Activated CD8-positive, alpha-beta memory T cell treated with anti-CD3 and anti-CD28 coated beads, Interleukin-2, amount 10 ng/mL, durations not matched to agents 7 days and 5 days (primary cell): ENCODE measurements at places on chromosomes 12 and 14. TPM values are rescaled to one million over a fixed set of nuclear protein-coding genes. Genes with fewer than 3 reads are reported as not detected.

Gene RAB15
- 2.3 TPM for total RNA-seq

Gene NFATC4
- 1.3 TPM for total RNA-seq

Gene VPS37B
- total RNA-seq: 29.7 TPM

Gene BAZ2A
- 113 TPM for total RNA-seq

Gene APOF
- total RNA-seq: not detected

Gene PRB2
- total RNA-seq: not detected

Gene GLT1D1
- total RNA-seq: 0.70 TPM

Gene FAM181A
- total RNA-seq: not detected
